Epithelial cell of proximal tubule (primary cell): ENCODE measurements at places on chromosomes 3 and 15.

GRCh38 chr3:42979044-42979972 lies at the start of gene GASK1A:
GASK1A (plus strand) TSS chr3:42979311; CDS start chr3:42979643, 332 bp downstream.
- DNase-seq: no peak

DNA sequence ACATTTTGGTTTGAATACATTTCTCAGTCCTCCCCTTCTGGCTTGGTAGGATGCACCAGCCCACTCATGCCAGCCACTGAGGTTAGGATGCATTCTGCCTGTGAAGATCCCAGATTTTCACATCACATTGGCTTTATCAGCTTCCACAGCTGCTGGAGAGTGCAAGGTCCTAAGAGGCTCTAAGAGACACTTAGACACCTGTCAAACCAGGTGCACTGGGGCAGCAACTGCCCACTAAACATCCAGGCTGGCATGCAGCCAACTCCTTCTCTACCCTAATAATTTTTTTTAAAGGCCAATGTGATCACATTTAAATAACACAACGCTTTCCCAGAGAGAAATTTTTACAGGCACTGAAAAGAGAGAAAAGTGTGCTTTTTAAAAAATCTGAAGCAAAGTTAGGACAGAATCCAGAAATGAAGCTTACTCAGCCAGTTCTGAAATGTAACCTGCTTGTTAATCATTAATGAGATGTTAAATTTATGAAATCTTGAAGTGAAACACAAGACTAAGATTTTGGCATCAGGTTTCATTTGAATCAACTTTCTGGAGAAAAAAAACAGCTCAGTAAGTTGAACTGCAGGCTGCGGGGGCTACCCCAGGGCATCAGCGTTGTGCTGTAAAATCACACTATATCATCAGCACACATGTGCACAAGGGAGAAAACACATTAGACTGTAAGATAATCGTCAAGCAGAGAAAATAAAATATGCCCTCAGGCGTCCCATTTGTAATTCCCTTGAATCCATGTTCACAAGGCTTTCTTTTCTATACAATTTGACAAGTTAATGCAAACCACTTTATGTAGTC lies 312.9 kb downstream of the ZBBX start:
- no peak for DNase-seq

DNA sequence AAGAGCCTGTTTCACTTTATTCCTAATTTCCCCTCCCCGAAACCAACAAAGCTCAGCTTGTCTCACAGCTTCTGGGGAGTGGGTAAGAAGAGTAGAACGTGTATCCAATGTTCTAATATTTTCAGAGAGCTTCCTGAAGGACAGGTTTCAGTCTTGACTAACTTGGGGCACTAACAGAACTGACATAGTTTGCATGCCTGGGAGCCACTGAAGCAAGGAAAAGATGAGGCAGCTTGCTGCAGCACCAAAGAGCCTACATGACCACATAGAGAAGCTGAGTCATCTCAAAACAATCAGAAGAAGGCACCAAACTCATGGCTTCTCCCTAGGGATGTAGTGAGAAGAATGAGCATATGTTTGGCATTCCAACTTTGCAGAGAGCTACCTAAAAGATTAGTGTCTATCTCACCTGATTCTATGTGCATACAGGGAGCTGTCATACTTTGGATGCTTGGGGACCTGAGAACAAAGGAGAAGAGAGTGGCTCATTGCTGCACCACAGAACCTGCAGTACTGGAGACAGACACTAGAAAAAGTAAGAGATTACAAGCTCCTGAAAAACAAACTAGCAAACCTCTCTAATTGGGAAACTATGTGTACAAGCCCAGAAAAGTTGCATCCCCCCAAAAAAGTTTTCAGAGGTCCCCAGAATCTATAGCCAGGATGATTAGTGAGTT lies 86.9 kb downstream of the DCLK3 start:
- DNase-seq: peak; percentile 97

DNA sequence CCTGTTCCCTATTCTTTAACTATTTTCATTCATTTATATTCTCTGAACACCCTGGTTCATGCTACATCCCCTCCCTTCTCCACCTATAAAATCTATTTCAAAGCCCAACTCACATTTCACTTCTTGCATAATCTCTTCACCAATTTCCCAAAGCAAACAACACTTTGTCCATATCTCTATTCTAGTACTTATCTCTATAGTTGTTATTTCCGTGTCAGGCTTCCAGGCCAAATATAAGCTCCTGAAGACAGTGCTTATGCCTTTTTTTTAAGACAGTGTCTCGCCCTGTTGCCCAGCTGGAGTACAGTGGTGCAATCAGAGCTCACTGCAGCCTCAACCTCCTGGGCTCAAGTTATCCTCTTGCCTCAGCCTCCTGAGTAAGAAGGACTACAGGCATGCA lies 43.6 kb downstream of the DNAH12 start:
- no peak for DNase-seq

DNA sequence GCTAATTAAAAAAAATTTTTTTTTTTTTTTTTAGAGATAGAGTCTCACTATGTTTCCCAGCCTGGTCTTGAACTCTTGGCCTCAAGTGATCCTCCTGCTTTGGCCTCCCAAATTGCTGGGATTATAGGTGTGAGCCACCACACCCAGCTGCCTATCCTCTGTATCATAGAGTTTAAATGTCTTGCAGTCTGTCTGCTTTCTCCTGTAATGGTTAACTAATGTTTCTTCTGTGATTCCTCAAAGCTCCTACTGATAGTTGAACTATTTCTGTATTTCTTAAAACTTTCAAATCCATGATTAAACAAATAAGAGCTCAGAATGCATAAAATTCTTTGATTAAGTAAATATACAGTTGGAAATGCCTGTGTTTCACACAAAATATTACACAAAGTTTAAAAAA lies 115.4 kb upstream of the TPM1 start:
- peak; percentile 39 for DNase-seq
